ENCODE measurements at places on chromosomes 6 and 20.

DNA sequence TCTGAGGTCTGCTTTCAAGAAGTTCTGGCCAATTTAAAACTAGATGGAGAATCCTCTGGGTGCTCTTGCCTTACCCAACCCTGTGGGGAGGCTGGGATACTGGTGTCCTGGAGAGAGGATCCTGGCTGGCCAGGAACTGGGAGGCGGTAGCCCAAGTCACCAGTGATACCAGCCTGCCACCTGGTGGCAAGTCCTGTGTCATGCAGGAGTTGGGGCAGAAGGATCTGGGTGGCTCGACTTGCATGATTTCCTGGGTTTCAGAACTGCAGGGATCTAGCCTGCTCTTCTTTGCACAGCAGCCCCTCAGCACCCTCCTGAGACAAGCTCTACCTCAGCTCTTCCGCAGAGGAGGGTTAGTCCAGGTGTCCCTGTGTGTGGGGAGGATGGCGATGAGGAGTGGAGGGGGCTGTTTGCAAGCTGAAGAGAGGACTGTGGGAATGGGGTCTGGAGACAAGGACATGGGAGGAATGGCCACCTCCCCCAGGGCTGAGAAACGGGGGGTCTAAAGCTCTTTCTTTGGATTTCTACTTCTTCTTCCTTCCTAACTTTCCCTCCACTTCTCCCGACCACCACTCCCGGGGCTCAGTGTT is 4.2 kb downstream of the KCNK17 start:
- DNase-seq = no peak

GRCh38 chr6:26161322-26161721 is 74.1 kb downstream of the HFE start:
- DNase-seq = no peak

DNA sequence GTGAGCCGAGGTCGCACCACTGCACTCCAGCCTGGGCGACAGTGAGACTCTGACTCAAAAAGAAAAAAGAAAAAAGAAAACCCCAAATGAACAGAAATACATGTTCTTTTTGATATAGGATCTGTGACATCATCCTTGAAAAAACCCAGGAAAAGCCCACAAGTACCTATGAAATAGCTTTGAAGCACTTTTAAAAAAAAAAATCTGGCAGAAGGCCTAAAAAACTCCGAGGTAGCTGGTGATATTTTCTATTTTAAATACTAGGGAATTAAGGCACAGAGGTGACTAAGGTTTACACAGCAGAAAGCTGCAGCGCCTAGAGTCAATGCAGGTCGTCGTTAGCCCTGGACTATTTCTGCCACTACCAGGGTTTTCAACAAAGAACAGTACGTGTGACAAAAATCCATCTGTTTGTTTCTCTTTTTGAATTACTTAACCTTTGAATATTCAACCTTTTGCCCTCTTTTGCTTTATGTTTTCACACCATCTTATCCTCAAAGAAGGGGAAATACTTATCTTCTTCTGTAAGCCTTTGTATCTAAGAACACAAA is 39.4 kb upstream of the EEF1A1 start:
- no peak for DNase-seq

DNA sequence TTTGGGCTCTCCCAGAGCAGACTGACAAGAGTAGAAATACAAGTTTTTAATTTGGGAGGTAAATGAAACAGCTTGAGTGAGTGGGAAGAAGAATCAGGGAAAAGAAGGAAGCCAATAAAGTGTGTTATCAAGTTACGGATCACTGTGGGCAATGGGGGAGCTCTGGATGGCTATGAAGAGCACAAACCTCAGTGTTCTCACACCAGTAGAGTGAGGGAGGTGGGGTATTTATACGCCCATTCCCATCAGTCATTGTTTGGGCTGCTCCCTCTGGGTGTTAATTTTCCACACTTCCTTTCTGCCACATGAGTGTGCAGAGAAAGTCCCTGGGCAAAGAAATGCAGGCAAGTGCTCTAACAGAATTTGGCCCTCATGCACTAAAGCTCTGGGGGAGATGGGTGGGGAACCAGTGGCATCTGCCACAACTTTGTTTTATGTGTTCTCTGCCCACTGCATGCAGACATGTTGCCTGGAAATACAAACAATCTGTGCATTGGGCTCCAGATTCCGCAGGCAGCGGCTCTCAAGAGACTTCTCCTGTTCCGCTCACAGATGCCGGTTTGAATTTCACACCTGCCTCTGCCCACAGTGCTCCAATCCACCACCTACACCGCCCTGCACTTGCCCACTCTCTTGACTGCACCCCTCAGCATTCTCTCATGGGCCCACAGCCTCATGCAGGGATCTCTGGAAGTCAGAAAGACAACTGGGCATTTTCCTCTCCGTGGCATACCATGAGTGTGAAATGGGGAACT is 211.1 kb upstream of the RNF24 start:
- DNase-seq = no peak

- no peak for DNase-seq
Measured at GRCh38 chr6:88216182-88216581, 50.0 kb upstream of the CNR1 start.

DNA sequence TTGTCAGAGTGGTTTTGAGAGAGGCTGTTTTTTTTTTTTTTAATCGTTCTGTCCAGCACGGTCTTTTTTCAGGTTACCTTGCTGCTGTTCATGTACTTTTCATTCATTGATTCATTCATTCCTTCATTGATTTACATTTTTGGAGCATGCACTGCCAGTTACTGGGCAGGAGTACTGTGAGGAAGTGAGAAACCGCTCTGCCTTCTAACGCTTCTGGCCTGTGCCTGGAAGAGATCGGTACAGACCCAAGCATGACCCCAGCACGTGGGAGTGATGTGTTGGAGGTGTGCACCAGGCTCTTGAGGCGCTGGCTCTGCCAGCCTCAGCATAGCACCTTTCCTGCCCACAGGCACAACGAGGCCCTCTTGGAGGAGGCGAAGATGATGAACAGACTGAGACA is 9.1 kb downstream of the RIPK1 start:
- DNase-seq = no peak

DNA sequence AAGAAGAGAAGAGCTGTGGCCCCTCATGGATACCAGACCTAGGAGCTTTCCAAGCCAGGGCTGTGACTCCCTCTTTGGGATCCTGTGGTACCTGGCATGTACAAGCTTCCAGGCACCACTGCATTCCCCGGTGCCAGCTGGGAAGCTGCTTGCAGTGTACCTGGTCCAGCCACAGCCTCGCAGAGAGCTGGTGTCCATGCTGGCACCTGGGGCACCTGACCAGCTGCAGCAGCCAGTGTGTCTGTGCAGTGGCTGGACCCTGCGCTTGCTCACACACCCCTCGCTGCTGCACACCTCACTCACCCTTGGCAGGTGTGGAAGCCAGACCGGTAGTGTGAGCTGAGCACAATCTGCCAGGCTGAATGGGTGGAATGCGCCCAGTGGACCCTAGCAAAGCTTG is 190.9 kb upstream of the MAN1A1 start:
- no peak for DNase-seq

DNA sequence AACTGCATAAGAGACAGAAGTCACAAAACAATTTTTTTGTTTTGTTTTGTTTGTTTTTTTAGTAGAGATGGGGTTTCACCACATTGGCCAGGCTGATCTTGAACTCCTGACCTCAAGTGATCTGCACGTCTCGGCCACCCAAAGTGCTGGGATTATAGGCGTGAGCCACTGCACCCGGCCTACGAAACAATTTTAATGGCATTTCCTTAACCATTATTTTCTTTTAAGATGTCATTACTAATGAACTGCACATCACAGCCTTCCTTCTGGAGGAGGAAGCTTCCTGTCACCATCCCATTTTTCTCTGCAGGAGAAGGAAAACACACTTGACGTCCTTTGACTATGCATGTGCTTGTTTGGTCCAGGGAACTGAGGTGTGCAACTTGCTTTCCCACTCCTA is 125.3 kb upstream of the AKIRIN2 start:
- no peak for DNase-seq

DNA sequence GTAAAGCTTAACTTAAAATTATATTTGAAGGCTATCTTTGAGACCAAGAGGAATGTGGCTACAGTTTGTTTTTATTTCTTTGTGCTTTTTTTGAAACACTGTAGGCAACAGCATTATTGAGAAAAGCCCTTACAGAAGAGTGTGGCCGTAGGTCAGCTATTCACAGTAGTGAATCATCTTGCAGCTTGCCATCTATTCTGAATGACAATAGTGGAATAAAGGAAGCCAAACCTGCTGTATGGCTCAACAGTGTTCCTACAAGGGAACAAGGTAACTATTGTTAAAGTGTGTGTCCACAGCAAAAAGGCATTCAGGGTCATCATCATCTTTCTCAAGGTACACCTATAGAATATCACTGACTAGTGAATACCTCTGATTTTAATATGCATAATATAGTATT is 88.5 kb downstream of the KIZ start:
- no peak for DNase-seq

DNA sequence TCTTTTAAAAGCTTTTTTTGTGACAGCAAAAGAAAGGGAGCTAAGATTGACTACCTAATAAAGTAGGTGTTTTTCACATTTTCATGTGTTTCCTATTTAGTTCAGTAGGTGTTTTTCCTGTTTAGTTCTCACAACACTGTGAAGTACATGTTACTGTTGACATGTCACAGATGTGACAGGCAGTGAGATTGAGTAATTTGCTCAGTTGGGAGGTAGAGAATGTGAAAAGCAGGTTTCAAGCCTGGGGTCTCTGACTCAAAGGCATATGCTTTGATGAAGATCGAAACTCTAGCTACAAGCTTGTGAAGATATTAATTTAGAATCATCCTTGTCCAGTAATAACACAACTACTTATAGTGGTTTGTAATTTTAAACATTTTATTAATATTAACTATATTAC is 43.1 kb downstream of the SLX4IP start:
- DNase-seq = no peak

DNA sequence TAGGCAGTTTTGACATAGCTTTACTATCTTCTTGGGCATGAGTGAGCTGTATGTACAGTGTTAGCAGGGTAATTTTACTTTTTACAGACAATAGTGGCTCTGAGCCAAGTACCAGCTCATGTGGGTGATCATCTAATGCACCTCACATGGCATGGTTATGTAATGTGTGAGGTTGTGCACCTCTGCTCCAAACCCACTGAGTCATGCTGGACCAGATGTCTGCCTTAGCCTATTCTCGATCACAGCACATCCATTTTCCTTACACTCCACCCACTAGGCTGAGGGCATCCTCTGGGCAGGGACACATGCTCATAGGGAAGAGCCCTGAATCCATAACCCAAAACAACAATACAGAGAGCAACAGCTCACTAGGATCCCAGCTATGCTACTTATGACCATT is 71.6 kb upstream of the FBXL4 start:
- DNase-seq = no peak

DNA sequence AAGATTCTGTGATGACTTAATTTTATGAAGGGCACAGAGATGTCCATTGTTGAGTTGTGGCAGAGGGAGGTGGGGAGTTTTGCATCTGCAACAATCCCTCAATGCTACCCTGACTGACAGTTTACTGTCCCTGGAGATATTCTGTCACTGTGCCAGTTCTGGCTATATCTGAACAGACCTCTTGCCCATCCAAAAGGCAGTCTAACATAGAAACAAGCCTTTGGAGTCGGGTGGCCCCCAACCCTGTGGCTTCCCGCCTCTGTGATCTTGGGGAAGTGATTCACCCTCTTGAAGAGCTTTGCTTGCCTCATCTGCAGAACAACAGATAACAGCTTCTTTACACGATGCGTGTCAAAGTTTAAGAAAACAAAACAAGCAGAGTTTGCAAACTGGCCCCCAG is 3.8 kb upstream of the E2F1 start:
- no peak for DNase-seq

- no peak for DNase-seq
Measured at GRCh38 chr20:45779011-45779915, 12.4 kb downstream of the WFDC3 start.

- no peak for DNase-seq
Measured at GRCh38 chr20:51666126-51666525, 102.1 kb downstream of the ATP9A start.

DNA sequence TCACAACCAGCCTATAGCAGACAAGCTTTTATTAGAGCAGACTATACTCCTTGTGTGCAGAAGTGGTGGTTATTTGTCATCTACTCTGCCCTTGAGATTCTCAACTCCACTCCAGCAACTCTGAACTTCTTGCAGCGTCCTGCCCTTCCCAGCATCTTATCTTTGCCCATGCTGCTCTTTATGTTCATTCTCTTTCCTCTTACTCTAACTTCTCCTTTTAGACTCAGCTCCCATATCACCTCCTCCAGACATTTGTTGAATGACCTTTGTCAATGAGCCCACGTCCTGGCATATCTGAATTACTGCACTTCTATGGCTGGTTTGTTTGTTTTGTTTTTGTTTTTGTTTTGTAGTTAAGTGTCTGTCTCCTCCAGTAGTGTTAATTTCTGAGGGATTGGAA is 81.2 kb downstream of the KCNQ5 start:
- no peak for DNase-seq

DNA sequence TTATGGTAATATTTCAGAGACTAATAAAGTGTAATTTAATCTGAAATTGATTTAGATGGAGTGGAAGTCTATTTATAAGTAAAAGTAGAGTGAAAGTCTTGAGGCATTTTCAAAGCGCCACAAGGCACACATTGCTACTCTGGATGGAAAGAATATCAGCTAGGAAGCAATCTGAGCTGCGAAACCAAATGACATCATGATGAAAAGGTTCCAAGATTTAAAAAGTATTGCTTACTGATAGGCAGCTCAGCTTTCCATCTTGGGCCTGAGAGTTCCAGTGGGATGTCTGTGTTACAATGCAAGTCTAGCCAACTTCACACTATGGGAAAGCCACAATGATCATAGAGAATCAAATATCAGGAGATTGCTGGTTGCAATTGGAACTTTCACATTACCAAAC is 126.9 kb upstream of the VGLL2 start:
- no peak for DNase-seq

GRCh38 chr20:18978311-18978710 is 164.7 kb downstream of the SCP2D1 start:
- no peak for DNase-seq

GRCh38 chr6:99943846-99944245 is 50.2 kb downstream of the MCHR2 start:
- no peak for DNase-seq

DNA sequence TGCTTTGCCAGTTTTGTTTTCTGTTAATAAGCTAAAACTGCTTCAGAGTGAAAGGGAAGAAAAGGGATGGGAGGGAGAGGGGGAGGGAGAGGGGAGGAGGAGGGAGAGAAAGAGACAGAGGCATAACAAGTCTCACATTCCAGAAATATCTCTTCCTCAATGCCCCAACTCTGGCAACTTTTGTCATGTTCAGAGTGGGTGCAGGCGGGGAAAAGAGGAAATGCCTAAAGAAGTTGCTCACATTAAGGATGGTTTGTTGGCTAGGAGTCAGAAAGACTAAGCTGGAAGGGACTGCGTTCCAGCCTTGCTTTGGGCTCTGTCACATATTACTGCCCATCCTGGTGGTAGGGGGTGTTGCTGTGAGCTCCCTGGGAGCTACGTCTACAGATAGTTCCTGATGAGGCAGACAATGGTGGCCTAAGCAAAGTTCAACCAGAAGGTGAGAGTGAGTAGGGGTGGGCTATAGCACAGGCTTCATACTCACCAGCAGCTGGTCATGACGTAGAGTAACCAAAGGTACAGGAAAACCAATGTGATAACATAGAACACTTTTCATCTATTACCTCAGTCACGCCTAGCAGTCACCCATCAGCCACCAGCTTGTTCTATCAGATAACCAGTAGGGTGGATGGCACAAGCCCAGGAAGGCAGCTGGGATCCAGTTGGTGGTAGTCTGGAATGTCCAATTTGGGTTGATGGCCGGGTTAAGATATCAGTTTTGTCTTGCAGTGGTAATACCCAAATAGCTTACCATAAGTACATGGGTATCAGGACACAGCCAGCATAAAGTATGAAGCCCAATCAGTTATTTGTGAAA is 2.1 kb downstream of the TSPYL4 start:
- DNase-seq = no peak

- DNase-seq = no peak
Measured at GRCh38 chr6:137570393-137570792, 76.2 kb upstream of the OLIG3 start.

GRCh38 chr6:100856146-100856545 is 25.0 kb downstream of the ASCC3 start:
- DNase-seq = no peak

Measured in cortex of kidney (tissue), 1 donor.